ENCODE measurements at places on chromosomes 4 and X. TPM values are rescaled to one million over a fixed set of nuclear protein-coding genes. Genes with fewer than 3 reads are reported as not detected.

Gene CMC4
- total RNA-seq, result 9.1 TPM

Gene SCRG1
- total RNA-seq, result 0.85 TPM

Gene NLRP2B
- total RNA-seq, result under 0.01 TPM

Gene GPRASP1
- 4.0 TPM for total RNA-seq

Gene CDKL5
- 3.3 TPM for total RNA-seq

Gene DUX4
- total RNA-seq, result not detected

Gene SPP1
- 1.3 TPM for total RNA-seq

Gene ADAM29
- total RNA-seq, result under 0.01 TPM

Gene AKAP14
- not detected for total RNA-seq

Gene HNRNPH2
- 102 TPM for total RNA-seq

Gene GLRA3
- total RNA-seq, result not detected

Gene MSX1
- total RNA-seq, result 7.8 TPM

Gene HSFX1
- 0.37 TPM for total RNA-seq

Gene LSM6
- total RNA-seq, result 31.7 TPM

Gene SLC35A2
- 12.1 TPM for total RNA-seq
